Neural progenitor cell (in vitro differentiated cells): ENCODE measurements at places on chromosomes 3 and 15.

GRCh38 chr3:45366290-45366689 lies 22.1 kb upstream of the LARS2 start:
- no peaks in the 10 kb centered on the region for H3K36me3 ChIP-seq
- DNase-seq, result no peak
- H3K27me3 ChIP-seq, result peaks cover 16% of the 10 kb centered on the region
- no peak overlapping the region for H3K4me3 ChIP-seq

- no peak overlapping the region for H3K4me3 ChIP-seq
- no peaks in the 10 kb centered on the region for H3K27me3 ChIP-seq
- H3K4me1 ChIP-seq, result no peaks in the 10 kb centered on the region
- no peak for DNase-seq
- H3K27ac ChIP-seq, result no peak overlapping the region
Observed at GRCh38 chr3:142046320-142047020, 102.9 kb downstream of the TFDP2 start.

GRCh38 chr3:128999102-128999501 lies 2.0 kb upstream of the EFCC1 start:
- DNase-seq, result peak; percentile 60
- peaks cover 50% of the 10 kb centered on the region for H3K4me1 ChIP-seq
- peak overlapping the region; percentile 31 for H3K4me3 ChIP-seq
- no peaks in the 10 kb centered on the region for H3K36me3 ChIP-seq
- H3K27ac ChIP-seq, result peak overlapping the region; percentile 71
- peaks cover 46% of the 10 kb centered on the region for H3K27me3 ChIP-seq

DNA sequence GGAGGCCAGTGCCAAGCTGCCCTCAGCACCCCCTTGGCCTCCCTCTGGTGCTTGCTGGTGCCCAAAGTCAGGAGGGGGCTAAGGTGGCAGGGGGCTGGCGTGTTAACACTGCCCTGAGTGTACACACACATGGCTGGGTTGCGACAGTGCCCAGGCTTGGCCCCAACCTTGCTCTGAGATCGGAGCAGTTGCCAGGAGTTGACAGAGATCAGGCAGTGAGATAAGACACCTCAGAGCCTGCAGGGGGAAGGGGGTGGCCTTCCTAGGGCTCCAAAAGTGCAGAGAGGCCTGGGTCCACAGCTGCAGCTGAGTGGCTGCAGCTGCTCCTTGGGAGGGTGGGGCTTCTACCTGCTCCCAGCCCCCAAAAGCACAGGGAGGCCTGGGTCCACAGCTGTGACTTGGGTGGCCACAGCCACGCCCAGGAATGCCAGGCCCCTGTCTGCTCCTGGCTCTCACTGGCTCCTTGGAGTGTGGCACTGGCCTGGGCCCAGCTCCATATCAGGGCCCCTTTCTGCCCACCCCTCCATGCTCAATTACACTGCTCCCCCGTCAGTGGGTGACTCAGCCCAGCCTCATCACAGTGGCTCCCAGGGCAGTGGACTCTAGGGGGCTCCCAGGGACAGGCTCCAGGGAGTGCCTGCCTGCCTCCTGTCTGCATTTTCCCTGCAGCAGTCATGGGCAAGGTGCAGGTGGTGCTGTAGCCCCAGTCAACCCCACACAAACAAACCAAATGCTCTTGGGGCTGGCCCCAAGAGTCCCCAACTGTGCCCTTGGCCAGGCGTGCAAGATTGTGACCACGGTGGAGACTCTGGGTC lies 56.4 kb upstream of the C15orf39 start:
- H3K4me1 ChIP-seq, result no peaks in the 10 kb centered on the region
- H3K4me3 ChIP-seq, result no peak overlapping the region
- no peaks in the 10 kb centered on the region for H3K36me3 ChIP-seq
- H3K27ac ChIP-seq, result no peak overlapping the region
- DNase-seq, result no peak

GRCh38 chr3:149487598-149488197 lies 13.2 kb downstream of the TM4SF4 start:
- DNase-seq, result peak; percentile 52
- no peaks in the 10 kb centered on the region for H3K36me3 ChIP-seq
- H3K4me3 ChIP-seq, result no peak overlapping the region
- no peaks in the 10 kb centered on the region for H3K4me1 ChIP-seq
- no peaks in the 10 kb centered on the region for H3K27me3 ChIP-seq

DNA sequence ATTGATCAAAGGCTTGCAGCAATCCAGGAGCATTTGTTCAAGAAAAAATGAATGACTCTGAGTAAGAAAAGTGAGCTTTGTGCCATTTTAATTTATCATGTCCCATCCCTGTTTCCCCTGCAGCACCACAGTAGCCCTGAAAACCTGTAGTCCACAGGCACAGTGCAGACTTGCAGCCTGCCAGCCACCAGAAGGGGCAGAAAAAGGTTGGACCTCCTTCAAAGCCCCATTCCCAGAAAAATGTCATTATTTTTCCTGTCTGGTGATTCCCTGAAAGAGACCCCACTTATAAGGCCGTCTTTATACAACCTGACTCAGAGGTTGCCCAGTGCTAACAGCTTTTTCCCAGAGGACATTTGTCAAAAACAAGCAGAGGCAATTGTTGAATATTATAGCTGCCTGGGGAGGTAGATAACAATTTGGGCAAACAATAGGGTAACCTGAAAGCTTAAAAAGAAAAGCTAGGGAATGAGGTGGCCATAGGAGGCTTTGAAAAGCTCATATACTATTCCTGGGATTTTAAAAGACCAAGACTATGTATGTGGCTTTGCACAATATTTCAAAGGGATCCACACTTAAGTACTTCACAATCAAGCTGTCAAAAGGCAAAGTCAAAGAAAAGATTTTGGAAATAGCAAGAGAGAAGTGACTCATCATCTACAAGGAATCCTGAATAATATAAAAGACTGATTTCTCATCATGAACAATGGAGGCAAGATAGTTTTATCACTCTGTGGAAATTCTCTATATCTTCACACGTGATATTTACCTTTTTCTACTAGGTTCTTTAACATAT lies 136.8 kb upstream of the PLXNA1 start:
- no peaks in the 10 kb centered on the region for H3K36me3 ChIP-seq
- no peaks in the 10 kb centered on the region for H3K27me3 ChIP-seq
- no peak overlapping the region for H3K27ac ChIP-seq
- H3K4me1 ChIP-seq, result peaks cover 24% of the 10 kb centered on the region
- H3K4me3 ChIP-seq, result no peak overlapping the region

DNA sequence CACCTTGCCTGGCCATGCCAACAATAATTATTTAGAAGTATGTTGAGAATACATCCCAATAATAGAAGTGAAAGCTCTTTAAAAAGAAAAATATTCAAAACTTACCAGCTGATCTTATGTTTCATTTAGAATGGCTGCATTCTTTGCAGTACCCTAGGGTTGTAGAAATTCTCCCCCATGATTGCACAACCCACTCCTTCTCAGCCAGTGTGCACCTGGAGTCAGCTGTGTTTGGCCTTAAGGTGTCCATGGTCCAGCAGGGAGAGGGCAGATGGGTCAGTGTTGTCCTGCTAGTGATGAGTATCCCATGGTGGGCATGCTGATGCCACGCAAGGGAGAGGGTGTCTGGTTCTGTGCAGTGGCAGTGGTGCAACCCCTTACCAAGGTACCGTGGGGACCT lies 117.3 kb downstream of the IGF1R start:
- H3K27ac ChIP-seq, result no peak overlapping the region
- H3K4me1 ChIP-seq, result peaks cover 28% of the 10 kb centered on the region
- H3K4me3 ChIP-seq, result no peak overlapping the region
- no peaks in the 10 kb centered on the region for H3K36me3 ChIP-seq
- DNase-seq, result no peak

DNA sequence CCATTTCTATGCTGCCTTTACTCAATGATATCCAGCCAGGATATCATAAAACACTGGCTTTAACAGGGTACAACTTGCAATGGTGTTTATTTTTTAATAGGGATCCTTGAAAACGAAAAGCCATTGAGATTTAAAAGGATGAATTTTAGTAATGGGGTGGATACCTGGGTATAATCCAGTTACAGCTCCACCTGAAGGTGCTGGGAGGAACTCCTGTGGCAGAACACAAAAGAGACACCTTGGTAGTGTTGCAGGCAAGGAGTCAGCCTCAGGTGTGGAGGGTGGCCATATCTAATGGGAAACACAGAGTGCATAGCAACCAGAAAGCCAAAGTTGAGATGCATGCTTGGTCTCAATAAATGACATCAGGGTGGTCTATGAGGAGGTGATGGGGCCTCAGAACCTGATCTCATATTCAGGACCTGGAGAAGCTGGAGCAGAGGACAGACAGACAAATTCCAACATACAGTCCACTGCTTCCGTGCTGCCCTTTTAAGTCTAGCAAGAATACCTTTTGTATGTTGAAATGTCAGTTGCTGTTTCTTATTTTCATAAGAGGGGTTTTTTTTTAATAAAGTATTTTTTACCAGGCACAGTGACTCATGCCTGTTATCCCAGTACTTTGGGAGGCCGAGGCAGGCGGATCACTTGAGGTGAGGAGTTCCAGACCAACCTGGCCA lies 12.0 kb upstream of the PAQR9 start:
- H3K36me3 ChIP-seq, result no peaks in the 10 kb centered on the region
- no peak for DNase-seq
- no peak overlapping the region for H3K4me3 ChIP-seq
- no peaks in the 10 kb centered on the region for H3K4me1 ChIP-seq
- no peaks in the 10 kb centered on the region for H3K27me3 ChIP-seq
- H3K27ac ChIP-seq, result no peak overlapping the region

DNA sequence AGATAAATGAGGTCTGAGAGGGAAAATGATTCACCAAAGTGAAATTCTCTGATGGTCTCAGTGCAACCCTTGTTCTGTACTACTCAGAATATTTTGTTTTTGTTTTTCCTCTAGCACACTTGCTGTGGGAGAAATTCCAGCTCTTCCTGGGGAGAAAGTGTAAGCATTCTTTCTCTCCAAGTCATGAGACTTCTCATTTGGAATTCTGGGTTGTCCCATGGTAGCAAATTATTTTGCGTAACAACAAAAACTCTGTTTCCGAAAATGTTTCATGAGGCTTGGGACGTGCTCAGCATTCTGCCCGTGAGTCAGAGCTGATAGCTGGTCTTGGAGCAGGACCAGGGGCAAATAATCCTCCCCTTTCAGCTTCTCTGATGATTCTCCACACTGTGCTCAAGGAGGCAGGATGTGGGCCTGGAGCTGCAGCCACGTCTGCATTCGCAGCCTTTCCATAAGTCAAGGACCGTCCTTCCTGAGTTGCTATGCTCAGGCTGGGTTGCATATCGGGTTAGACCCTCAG lies 70.3 kb downstream of the SENP2 start:
- no peaks in the 10 kb centered on the region for H3K36me3 ChIP-seq
- no peak for DNase-seq
- no peak overlapping the region for H3K4me3 ChIP-seq
- H3K4me1 ChIP-seq, result no peaks in the 10 kb centered on the region
- H3K27ac ChIP-seq, result no peak overlapping the region

DNA sequence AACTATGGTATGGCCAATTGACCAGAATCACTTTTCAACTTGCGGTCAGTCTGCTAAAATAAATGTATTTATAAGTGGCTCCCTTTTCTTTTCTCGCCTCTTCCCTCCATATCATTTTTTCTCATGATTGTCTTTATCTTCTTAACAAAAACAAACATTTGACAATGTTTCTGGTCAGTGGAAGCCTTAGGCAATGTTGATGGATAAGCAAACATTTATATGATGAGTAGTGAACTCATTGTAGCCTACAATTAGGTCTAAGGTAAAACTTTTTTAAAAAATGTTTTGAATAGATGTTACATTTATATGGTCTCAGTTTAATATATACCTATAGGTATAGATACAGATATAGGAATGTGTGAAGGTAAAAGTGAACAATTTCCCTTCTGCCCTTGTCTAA lies 355.4 kb downstream of the MFSD1 start:
- H3K27ac ChIP-seq, result no peak overlapping the region
- DNase-seq, result no peak
- no peak overlapping the region for H3K4me3 ChIP-seq
- H3K4me1 ChIP-seq, result no peaks in the 10 kb centered on the region
- no peaks in the 10 kb centered on the region for H3K36me3 ChIP-seq
- H3K27me3 ChIP-seq, result peaks cover 1% of the 10 kb centered on the region

GRCh38 chr15:38208779-38209178 lies 43.9 kb upstream of the SPRED1 start:
- no peak overlapping the region for H3K27ac ChIP-seq
- H3K4me1 ChIP-seq, result peaks cover 13% of the 10 kb centered on the region
- H3K27me3 ChIP-seq, result no peaks in the 10 kb centered on the region

- H3K36me3 ChIP-seq, result no peaks in the 10 kb centered on the region
- no peak for DNase-seq
- H3K27ac ChIP-seq, result no peak overlapping the region
- peaks cover 24% of the 10 kb centered on the region for H3K4me1 ChIP-seq
- H3K27me3 ChIP-seq, result no peaks in the 10 kb centered on the region
- H3K4me3 ChIP-seq, result no peak overlapping the region
Observed at GRCh38 chr15:74262625-74263024, 26.5 kb downstream of the CCDC33 start.

GRCh38 chr3:15216501-15216900 lies 10.5 kb downstream of the CAPN7 start:
- no peak overlapping the region for H3K4me3 ChIP-seq
- H3K27ac ChIP-seq, result no peak overlapping the region
- H3K36me3 ChIP-seq, result peaks cover 11% of the 10 kb centered on the region
- H3K4me1 ChIP-seq, result no peaks in the 10 kb centered on the region
- H3K27me3 ChIP-seq, result no peaks in the 10 kb centered on the region

DNA sequence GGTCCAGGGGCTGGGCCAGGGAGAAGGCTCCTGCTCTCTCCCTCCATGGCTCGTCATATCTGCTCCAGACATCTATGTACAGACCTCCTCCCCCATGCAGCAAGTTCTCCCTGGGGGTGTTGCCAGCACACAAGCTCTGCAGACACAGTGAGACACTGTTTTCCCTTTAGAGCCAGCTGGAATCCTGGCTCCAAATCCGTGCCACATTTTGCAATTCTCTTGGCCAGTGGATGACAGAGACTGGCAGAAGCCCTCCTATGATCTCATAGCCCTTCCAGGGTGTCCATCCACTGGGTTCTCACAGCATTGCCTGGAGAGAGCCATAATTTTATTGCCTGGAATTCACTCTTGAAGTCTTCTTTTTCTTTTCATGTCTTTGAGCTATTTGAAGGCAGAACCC lies 203.9 kb downstream of the TLE3 start:
- no peaks in the 10 kb centered on the region for H3K36me3 ChIP-seq
- H3K4me3 ChIP-seq, result no peak overlapping the region
- no peak overlapping the region for H3K27ac ChIP-seq
- no peaks in the 10 kb centered on the region for H3K27me3 ChIP-seq
- peak; percentile 25 for DNase-seq

- DNase-seq, result no peak
- H3K4me1 ChIP-seq, result no peaks in the 10 kb centered on the region
- H3K36me3 ChIP-seq, result no peaks in the 10 kb centered on the region
Observed at GRCh38 chr3:99176169-99176964, 274.9 kb upstream of the DCBLD2 start.

DNA sequence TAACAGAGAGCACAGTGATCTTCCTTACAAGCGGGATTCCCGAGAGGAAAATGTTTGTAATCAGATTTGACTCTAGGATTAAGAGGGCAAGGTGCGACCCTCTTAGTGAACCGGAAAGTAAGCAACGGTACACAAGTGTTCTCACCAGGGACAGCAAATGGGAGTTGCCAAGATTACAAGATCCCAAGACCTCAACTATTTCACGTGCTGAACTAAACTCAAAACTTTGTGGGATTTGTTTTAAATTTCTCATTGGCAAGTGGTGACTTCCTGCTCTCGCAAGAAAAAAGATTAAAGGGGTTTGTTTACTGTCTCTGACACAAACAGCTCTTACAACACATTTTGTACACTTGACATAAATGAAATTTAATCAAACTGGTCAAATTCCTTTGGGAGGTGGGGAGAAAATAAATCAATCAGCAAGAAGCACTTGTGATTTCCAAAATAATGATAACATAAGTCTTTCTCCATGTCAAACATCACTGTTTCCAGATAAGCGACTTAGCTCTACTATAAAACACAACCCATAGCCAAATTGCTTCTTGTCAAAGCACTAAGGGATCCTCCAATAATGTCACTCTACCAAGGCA lies 2.2 kb upstream of the PGPEP1L start:
- peak; percentile 45 for DNase-seq
- H3K4me1 ChIP-seq, result peaks cover 8% of the 10 kb centered on the region
- no peaks in the 10 kb centered on the region for H3K36me3 ChIP-seq
- peaks cover 4% of the 10 kb centered on the region for H3K27me3 ChIP-seq
- no peak overlapping the region for H3K27ac ChIP-seq
